GM12891 (cell line): ENCODE measurements at places on chromosomes 2 and 18.
A peak's percentile ranks its signal among the peaks of the same experiment; 100 is the strongest.

DNA sequence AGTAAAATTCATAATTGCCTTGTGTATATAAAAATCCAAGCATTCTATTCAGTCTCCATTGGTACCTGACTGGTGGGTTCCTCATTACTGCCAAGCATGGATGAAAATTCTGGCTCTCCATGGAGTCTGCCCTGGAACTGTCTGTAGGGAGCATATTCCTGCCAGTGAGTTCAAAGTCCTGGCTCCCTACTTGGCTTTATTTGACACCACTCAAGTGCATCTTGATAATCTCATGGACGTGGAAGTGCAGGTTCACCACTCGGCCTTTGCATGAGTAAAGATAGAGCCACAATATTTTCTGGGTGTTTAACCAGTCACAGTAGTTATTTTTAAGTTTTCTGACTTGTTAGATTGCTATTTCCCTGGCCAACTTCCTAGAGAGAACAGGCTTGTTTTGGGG, 63.5 kb downstream of the CNTNAP5 start:
- DNase-seq, result no peak

- no peak for DNase-seq
Observed at GRCh38 chr2:68828887-68829708, 42.1 kb downstream of the BMP10 start.

- no peak for DNase-seq
Observed at GRCh38 chr2:11679016-11679415, 9.0 kb upstream of the NTSR2 start.

- DNase-seq, result no peak
Observed at GRCh38 chr2:168729455-168729854, 73.0 kb upstream of the NOSTRIN start.

DNA sequence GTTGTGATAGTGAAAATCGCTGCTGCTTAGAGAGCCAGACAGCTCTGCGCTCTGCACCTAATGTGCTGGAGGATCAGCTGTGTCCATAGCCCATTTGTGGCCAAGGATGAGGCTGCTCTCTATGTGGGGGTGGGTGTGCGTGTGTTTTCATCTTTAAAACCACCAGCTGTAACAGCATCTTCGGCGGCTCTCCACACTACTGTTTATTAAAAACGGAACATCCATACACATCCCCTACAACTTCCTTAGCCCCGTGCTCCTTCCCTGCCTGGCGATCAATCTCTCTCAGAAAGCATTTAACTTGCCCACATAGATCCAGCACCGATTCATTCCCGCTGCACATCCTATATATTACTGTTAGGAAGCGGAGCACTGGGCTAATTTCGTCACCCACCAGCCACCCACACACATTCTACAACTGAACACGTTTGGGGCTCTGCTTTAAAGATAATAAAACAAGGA, 1.6 kb downstream of the CELF4 start:
- DNase-seq, result no peak

DNA sequence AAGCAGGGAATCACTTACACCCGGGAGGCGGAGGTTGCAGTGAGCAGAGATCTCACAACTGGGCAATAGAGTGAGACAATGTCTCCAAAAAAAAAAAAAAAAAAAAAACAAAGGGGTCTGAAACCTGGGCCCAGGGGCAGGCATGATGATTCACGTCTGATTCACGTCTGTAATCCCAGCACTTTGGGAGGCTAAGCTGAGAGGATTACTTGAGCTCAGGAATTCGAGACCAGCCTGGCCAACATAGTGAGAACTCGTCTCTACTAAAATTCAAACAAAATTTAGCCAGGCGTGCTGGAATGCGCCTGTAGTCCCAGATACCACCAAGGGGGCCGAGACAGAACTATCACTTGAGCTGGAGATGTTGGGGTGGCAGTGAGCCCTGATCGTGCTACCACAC, 30.3 kb downstream of the TEX44 start:
- no peak for DNase-seq

GRCh38 chr18:49487711-49488310, 777 bp upstream of the C18orf32 start:
- no peak for DNase-seq

DNA sequence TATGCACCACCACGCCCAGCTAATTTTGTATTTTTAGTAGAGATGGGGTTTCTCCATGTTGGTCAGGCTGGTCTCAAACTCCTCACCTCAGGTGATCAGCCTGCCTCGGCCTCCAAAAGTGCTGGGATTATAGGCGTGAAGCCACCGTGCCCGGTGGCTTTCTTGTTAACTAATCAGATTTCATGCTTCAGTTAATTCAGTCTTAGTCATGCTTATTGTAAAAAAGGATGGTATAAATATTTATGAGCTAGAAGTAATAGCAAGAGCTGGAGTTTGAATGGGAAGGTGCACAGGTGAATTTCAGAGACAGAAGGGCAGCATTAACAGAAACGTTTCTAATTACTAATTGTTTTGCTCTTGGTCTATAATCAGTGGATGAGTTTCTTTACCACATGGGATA, 10.3 kb downstream of the GEMIN6 start:
- no peak for DNase-seq

GRCh38 chr18:80034852-80035406, 695 bp downstream of the RBFA start:
- no peak for DNase-seq

DNA sequence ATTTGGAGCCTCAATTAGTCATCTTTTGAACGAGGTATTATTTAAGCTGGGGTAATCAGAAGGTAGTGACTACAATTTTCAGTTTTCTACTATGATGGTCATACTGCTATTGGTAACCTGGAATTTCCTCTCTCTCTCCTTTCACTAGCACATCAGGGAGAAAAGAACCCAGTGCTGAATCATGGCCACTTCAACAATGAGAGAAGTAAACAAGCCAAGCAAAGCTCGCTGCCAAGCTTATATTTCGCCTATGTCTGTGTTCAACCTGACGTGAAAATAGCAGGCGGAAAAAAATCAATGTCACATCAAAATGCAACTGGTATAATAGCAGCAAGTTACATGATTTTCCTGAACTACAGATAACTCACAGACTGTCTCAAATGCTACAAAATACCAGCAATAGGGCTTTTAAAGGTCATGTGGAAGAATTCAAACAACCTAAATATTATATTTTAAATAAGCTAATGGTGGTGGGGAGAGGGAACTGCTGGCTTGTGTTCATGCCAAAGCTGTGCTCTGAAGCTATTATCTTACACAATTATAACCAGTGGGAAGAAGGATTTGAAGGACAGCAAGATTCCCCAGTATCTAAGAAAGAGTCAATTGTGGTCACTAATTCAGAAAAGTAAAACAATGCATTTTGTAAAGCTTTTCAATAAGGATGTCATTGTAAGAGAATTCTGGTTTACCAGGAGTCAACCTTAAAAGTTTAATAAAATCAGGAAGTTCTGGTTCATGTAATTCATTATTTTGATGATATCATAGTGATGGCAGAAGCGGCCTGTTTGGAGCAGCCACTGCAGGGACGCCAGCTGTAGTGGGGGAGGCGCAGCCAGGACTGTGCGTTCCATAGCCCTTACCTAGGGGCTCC, 38.0 kb downstream of the RNF152 start:
- no peak for DNase-seq

- no peak for DNase-seq
Observed at GRCh38 chr2:19225126-19225525, 133.3 kb downstream of the OSR1 start.

DNA sequence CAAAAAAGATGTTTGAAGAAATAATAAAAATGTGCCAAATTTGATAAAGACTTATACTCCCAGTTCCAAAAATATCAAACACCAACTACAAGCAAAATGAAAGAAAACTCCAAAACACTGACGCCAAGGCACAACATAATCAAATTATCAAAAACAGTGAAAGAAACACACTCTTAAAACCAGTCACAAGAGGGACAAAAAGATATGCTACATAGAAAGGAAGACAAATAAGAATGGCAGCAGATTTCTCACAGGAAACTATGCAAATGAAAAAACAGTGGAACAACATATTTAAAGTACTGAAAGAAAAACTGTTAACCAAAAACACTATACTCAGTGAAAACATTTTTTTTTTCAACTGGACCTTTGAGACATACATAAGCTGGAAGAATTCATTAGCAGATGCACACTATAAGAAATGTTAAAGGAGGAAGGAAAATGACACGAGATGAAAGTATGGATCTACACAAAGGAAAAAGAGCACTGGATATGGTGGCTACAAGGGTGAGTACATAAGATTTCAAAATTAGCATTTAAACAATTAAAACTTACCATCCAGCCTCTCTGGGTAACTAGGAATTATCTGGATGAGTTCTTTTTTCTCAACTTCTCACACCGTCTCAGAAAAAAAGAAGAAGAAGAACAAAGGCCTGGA, 94.0 kb upstream of the ACVR1C start:
- no peak for DNase-seq

- DNase-seq, result peak; percentile 58
Observed at GRCh38 chr2:176088048-176088936, 4.2 kb upstream of the HOXD13 start.

DNA sequence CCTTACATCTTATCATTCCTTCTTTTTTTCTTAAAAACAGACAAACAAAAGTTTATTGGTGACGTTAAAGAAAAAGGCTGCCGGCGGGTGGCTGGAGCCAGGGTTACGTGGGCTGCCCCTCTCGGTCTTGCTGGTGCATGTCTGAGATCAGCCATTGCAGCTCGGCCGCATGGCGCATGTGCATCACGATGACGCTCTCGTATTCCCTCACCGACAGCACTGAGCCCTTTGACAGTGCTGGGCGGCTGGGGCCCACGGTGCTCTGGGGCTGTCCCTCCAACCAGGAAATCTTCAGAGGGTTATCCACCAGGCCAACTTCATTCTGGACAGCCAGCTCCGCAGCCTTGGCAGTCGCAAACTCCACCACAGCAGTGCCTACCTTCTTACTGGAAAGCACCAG, 1081.8 kb upstream of the TMEFF2 start:
- no peak for DNase-seq

GRCh38 chr2:101160454-101160853, 9.3 kb upstream of the TBC1D8 start:
- DNase-seq, result no peak

- no peak for DNase-seq
Observed at GRCh38 chr2:182444170-182444569, 17.3 kb upstream of the PDE1A start.

- no peak for DNase-seq
Observed at GRCh38 chr2:173914055-173914927, 50.9 kb downstream of the SP3 start.

DNA sequence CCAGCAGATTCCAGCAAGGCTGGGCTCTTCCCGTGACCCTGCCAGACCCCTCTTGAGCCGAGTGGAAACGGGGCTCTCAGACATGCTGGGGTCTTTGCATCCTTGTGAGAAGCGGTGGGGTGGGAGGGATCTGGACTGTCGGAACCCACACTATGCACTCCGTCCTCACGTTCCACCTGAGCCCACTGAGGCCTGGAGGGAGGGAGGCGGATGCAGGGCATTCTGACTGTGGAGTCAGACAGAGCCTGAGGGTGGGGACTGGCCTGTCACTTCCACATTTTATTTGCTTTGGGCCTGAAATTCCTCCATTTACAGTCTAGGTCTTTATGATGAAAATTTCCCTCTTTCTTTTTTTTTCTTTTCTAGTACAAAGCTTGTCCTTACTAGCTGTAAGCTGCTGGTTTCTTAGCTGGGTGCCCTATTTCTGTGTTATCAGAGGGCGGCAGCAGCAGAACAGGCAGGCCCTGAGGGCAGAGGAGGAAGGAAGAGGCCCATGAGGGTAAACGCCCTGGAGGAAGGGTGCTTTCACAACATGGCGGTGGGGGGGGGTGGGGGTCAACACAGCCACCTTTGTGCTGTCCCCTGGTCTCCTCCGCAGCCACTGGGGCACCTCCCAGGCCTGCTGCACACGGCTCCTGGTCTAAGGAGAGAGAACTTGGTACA, 373.5 kb upstream of the MYT1L start:
- no peak for DNase-seq

DNA sequence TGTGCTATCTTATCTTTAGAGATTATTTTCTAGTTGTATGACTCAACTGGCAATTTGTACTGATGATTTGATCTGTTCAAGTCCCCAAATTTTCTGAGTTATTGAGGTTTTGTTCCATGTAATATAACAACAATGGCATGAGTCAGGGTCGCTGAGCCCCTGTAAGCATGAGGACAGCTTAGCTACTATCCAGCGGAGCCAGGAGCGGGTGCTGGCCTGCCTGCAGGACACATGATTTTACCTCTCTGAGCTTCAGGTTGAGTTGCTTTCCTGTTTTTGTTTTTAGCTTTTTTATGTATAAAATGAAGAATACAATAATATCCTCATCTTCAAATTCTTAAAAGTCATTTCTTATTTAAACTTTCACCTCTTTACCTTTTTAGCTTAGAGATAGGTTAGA, 561.1 kb downstream of the CNTNAP5 start:
- no peak for DNase-seq

DNA sequence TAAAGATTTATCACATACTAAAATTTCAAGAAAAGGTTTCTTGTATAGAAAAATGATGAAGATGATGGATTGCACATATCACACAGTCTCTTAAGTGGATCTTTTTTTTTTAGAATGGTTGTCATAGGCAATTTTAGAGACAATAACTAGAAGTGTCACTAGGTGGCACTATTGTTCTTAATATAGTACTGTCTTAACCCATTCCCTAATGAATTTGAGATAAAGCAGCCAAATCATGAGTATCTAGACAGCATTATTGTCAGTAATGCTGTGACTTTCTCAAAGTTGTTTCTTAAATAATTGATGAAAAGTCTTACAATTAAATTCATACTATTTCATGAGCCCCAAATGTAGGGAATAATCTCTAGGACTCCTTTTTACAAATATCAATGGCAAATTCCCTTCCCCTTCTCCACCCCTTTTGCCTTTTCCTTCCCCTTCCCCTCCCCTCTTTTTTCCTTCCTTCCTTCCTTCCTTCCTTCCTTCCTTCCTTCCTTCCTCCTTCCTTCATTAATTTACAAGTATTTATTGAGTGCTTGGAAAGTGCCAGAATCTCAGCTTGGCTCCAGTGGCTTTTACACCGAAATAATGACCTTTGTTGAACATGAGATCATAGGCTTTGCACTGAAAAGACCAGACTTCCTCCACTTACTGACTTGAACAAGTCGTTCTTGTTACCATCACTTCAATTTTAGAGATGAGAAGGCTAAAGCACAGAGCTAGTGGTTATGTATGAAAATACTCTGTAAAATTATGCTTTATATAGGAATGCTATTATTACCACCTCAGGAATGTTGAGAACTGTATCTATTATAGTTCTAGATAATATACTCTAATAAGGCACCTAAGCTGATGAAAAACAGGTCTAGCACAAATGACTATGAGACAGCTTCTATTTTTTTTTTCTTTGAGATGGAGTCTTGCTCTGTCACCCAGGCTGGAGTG, 19.8 kb downstream of the MYL12B start:
- DNase-seq, result no peak

DNA sequence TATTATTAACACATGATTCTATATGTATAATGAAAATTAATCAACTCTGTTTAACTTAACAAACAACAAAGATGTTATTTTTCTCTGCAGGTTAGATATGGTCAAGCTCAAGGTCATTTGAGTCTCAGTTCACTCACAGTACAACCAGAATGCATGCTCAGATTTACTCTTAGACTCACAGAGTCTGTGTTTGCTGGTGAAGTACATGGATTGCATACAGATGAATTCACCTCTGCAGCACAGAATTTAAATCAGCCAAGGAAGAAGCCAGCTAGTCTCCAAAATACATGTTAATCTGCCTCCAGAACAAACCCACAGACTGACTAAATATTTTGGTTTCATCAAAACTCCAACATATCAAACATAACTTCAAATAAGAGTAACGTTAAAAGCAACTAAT, 424.5 kb downstream of the RAD51AP2 start:
- DNase-seq, result no peak
